ENCODE measurements at places on chromosomes 16 and 17.
A peak's percentile ranks its signal among the peaks of the same experiment; 100 is the strongest.

GRCh38 chr17:17711641-17712162 is 30.4 kb downstream of the RAI1 start:
- DNase-seq = no peak

- DNase-seq = no peak
Measured at GRCh38 chr17:563616-564015, 151.0 kb downstream of the VPS53 start.

- no peak for DNase-seq
Measured at GRCh38 chr17:5797447-5798050, 213.2 kb upstream of the NLRP1 start.

DNA sequence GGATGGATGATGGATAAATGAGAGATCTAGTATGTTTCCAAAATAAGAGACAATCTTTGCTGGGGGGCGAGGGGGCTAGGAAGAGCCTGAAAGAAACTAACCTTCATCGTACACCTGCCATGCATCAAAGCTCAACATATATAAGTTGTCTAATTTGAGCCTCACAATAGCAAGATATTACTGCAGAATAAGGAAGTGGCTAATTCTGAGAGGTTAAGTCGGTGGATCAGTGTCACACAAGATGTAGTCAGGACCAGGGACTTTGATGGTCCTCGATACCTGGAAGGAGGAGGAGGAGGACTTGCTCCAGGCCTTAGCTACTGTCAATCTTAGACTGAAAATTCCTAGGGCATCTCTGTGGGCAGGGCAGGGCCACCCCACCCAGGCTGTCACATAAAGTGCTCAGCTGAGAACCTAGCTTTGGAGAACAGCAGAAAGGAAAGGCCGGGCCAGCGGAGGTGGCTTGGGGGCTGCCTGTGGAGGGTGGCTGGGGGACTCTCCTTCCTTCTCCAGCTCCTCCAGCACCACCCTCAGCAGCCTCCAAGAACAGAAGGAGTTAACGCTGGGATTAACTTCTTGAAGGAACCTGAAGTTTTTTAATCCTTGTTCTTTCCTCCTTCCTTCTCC is 460 bp upstream of the SLC13A2 start:
- DNase-seq = no peak

DNA sequence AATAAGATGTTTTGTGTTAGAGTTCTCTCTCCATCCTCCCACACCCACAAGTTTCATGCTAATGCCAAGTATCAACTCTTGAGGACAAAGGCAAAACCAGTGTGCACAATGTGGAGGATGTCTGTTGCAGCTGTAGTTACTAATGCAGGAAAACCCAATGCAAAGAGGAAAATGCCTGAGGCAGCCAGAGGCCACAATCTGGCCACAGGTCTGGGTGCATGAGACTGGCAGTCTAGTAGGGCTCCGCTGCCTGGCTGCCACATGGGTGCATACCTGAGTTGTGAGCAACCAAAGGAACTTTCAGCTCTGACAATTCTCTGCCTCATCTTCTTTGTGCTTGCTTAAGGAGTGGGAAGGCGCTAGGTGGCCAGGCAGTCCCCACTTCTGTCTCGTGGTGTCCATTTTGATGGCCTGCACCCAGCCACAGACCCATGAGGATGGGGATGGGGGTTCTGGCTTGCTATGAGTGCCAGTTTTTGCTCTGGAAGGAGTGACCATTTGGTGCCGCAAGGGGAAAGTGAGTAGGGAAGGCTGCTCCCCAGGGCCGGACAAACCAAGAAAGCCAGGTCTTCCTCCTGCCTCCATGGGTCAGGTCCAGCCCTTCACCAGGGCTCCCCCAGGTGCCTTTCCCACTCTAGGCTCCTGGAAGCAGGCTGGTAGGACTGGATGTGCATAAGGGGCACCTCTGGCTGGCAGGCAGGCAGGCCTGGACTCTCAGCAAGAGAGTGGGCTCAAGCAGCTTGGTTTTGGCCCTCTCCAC is 4.2 kb upstream of the GFOD2 start:
- peak; percentile 30 for DNase-seq

- DNase-seq = no peak
Measured at GRCh38 chr17:8905331-8905730, 37.9 kb upstream of the PIK3R6 start.

DNA sequence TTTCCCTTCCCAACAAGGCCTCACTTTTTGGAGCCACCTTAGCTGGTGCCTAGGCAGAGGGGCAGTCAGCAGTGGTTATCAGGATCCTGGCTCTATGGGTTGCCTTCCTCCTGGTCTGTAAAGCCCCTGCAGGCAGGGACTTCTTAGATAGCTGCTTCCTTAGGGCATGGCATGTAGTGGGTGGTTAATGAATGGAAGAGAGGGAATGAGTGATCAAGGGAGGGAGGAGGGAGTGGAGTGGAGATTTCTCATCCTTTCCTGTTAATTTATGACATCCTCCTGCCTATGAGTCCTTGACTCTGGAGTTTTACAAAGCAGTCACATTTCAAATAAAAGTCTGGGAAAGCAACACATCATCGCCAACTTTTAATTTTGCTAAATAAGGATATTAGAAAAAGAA is 40.7 kb downstream of the SNX20 start:
- DNase-seq = peak; percentile 9

- DNase-seq = peak; percentile 70
Measured at GRCh38 chr16:68992521-68992920, 112.9 kb upstream of the HAS3 start.

DNA sequence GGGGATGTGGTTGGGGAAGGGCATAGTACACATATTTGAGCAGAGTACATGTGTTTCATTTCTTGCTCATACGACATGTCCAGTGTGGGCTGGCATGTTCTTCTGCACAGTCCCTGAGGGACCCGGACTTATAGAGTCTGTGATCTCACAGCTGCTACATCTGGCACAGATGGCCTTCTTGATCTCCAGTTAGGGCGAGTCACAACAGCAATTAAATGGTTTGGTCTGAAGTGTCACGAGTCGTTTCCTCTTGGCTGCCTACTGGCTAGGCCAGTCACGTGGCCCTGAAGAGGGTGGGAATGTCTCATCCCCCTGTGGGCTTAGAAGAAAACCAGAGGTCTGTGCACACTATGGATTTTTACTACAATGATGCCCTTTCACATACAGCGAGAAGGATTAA is 443.6 kb downstream of the WWOX start:
- no peak for DNase-seq

DNA sequence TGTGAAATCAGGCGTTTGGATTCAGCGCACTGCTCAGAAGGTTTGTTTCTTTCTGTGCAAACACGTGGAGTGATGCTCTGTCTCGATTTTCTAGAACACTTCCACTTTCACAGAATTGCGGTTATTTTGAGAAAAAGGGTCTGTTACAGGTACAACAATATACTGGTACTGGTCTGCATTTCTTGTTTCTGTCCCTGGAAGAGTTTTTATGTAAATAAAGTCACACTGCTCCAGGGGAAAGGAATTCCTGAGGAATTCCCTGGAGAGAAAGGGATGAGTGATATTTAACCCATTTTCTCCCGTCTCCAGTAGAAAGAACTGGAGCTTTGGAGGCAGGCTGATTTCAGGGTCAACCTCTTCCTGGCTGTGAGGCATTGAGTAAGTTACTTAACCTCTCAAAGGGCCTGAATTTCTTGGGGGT is 16.2 kb upstream of the RMI2 start:
- DNase-seq = peak; percentile 50

GRCh38 chr17:71342737-71343136 is 778.1 kb upstream of the SOX9 start:
- DNase-seq = no peak

DNA sequence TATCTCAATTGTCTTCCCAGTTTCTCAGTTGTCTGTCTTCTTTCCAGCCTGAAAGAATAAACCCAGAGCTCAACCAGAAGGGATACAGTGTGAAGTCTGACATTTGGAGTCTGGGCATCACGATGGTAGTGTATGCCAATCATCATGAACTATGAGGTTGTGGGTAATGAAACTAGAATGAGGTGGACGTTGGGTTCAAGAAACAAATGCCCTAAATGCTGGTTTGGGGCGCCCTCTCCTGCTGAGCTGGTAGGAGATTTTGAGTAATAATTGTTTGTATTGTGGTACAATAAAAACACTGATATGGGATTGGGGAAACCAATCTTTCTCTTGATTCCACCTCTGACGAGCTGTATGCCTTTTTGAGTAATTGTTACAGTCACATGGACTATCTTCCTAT is 110.4 kb downstream of the MAP2K6 start:
- no peak for DNase-seq

DNA sequence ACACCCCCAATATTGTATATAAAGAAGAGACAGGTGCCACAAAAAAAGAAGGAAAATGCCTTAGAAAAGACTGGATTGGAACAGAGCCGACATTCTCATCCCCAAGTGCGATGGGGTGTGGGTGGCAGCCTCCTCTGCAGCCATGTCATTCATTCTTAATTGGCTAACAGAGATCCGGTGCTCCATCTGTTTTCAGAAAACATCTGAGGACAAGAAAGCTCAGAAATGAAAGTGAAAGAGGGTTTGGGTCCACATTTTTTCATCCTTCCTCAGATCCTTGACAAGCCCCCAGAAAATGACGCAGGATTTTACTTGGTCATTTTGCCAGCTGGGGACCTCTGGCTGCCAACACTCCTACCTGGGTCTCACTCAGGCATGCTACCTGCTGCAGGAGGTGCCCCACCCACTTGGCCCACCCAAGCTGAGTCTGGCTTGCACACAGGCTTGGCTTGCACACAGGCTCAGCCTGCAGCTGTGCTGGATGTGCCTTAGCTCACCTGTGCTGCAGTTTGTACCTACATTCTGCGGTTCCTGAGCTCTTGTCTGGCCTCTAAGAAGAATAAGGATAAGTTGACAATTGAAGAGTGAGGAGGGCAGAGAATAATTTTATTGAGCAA is 21.9 kb downstream of the KIF2B start:
- no peak for DNase-seq

DNA sequence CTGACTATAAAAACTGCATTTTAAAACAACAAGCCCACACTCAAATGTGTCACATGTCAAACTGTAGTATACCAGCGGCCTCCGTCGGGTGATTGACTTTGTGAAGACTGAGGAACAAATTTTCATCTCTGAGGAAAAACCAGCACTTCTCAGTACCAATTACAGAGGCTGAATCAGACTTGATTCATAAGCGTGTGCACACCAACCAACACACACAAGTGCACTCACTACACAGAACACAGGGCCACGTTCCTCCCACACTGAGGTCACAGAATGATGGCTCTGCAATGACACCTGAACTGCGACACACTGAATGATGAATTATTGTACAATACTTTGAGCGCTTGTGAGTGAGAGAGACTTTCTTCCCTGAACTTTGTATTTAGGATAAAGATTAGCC is 29.6 kb downstream of the XPO6 start:
- no peak for DNase-seq

DNA sequence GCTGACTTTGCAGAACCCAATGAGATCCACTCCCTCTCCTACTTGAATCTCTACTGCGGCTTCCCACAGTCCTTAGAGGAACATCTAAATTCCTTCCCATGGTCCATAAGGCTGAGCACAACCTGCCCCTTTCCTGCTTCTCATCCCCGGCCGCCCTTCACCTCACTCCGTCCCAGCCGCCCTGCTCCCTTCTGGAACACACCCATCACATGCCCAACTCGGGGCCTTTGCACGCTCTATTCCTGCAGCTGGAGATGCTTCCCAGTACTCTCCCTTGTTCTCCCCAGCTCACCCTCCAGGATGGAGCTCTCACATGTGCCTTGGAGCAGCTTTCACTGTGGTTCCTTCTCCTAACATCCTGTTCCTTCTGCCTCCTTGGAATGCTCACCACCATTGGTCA is 23.6 kb downstream of the NKD1 start:
- no peak for DNase-seq

- peak; percentile 65 for DNase-seq
Measured at GRCh38 chr16:50193594-50193993, 40.5 kb downstream of the TENT4B start.

DNA sequence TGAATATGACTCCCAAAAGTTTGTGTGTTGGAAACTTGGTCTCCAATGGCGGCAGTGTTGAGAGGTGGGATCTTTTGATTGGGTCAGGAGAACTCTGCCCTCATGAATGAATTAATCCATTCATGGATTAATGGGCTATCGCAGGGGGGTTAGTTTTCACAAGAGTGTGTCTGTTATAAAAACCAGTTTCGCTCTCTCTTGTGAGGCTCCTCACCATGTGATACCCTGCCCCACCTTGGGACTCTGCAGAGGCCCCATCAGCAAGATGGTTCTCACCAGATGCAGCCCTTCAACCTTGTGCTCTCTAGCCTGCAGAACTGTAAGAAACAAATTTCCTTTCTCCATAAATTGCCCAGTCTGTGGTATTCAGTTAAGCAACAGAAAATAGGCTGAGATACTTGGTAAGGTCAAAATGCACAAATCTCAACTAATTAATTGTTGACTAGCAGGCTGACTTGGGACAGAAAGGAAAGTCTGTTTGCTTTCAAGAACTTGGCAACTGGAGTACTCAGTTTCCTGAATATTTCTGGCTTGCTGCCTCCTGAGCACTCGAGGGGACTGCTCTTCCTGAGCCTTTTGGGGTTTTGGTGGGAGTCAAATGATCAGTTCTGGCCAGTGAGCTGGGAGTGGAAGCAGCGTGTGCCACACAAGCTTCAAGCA is 13.8 kb upstream of the CCL17 start:
- DNase-seq = no peak

- peak; percentile 37 for DNase-seq
Measured at GRCh38 chr16:75402821-75403475, 30.4 kb downstream of the CFDP1 start.

GRCh38 chr17:78532922-78533640 is 44.1 kb downstream of the DNAH17 start:
- peak; percentile 74 for DNase-seq

- no peak for DNase-seq
Measured at GRCh38 chr17:71792966-71793365, 327.9 kb upstream of the SOX9 start.

DNA sequence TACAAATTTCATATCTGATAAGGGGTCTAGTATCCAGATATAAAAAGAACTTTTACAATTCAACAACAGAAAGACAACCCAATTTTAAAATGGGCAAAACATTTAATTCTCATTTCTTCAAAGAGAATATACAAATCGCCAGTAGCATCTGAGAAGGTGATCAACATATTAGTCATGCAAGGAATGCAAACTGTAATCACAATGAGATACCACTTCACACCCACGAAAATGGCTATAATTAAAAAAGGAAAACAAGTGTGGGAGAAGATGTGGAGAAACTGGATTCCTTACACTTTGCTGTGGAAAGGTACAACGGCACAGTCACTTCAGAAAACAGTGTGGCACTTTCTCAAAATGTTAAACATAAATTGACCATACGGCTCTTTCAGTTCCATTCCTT is 168.2 kb downstream of the VPS53 start:
- DNase-seq = no peak

DNA sequence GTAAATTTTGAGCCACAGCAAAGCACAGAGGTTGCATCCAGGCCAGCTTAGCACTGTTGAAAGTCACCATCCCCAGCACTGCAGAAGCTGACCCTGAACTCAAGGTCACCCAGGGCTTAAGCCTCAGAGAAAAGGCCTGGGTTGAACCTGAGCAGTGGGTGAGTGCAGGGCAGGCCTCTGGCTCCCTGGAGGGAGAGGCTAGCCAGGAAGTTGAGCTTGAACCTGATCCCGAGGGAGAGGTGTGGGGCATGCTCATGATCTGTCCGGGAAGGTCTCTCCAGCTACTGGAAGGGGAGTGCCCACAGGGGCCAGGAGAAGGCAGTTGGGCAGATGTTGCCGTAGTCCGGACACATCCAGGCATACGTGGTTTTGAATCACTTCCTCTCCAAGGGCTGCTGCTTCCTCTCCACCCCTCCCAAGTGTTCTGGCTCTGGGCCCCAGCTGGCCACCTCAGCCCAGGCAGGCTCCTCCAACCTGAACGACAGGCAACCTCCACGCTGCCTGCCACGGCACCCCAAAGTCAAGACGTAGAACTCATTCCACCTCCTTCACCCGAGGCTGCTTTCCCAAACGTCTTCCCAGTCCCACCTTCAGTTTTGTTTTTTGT is 18.4 kb downstream of the CARHSP1 start:
- no peak for DNase-seq

- no peak for DNase-seq
Measured at GRCh38 chr17:63436523-63437110, 9.5 kb downstream of the CYB561 start.
